ENCODE measurements at places on chromosomes 1 and 21.

GRCh38 chr1:48846441-48846840, 69.8 kb upstream of the BEND5 start:
- no peak for DNase-seq

- no peak for DNase-seq
Observed at GRCh38 chr1:60978421-60979357, 103.7 kb upstream of the NFIA start.

GRCh38 chr1:243926803-243927245, 76.8 kb upstream of the AKT3 start:
- peak; percentile 75 for DNase-seq

GRCh38 chr1:15427280-15427666, 11.0 kb upstream of the CTRC start:
- DNase-seq = no peak

- DNase-seq = no peak
Observed at GRCh38 chr1:223512057-223512456, 118.8 kb downstream of the CCDC185 start.

DNA sequence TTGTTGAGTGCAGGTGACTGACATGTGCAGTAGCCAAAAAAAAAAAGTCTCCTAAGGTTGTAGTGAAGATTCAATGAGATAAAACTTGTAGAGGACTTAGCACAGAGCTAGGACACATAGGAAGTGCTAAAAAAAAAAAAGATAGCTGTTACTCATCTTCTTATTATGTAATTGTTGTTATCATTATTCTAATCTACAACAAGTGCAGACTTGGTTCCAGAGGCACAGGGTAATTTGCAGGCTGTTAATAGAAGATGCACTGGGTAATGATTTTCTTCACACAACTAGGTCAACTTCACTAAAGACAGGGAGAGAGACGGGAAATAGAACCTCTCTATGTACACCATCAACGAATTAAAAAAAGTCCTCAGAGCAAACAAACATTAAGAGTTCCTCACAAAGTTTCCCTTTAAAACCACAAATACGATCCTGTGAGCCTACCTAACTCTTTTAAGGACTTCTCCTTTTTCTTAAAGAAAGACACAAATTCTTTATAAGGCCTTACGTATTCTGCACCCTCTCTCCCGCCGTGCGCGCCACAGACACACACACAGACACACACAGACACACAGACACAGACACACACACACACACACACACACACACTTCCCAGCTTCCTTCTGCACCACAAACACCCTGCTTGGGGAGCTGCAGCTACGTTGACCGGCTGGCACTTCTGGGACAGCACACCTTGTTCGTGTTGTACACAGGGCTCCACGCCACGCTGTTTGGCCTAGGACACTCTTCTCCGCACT, 49.8 kb upstream of the GADD45A start:
- no peak for DNase-seq

DNA sequence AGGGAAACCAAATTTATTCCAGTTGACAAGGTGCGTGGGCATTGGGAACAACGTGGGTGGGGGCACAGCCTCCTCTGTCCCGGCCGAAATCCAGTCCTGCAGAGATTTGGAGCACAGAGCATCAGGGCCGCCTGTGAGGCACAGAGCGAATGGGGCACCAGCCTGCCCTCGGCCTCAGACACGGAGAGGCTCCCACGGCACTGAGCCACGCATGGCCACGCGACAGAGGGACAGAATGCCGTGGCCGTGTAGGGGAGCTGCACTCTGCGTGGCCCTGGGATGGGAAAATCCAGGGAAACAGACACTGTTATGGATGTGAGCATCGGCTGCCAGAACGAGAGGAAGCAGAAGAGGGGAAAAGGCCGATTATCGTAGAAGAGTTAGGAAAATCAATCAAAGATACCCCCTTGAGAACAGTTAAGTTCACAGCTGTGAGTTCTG, 13.5 kb upstream of the C1orf159 start:
- DNase-seq = no peak

DNA sequence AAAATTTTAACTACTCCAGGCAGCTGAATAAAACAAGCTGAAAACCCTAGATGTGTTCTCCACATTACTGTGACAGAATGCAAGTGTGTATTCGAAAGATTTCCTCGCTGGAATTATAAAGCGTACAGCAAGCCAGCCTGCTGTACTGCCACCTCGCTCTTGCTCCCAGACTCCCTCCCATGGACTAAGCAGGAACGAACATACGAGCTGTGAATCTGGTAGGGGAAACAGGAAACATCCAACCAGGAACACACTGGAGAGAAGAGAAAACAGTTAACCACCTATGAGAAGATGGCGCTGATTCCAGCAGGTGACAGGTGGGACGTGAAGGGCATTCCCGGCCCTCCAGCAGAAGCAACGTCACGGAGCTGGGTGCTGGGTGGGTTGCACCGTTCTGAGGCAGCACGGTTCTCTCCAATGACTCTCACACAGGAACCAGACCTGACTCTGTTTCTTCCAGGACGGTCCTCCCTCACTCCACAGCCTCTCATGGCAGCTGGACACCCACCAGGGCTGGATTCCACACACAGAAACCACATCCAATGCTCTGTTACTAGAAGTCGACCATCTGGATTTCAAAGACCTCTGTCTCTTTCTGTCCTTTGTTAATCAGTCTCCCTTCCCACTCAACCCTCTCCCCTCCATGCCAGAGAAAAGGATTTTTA, 219.2 kb downstream of the RERE start:
- peak; percentile 31 for DNase-seq

DNA sequence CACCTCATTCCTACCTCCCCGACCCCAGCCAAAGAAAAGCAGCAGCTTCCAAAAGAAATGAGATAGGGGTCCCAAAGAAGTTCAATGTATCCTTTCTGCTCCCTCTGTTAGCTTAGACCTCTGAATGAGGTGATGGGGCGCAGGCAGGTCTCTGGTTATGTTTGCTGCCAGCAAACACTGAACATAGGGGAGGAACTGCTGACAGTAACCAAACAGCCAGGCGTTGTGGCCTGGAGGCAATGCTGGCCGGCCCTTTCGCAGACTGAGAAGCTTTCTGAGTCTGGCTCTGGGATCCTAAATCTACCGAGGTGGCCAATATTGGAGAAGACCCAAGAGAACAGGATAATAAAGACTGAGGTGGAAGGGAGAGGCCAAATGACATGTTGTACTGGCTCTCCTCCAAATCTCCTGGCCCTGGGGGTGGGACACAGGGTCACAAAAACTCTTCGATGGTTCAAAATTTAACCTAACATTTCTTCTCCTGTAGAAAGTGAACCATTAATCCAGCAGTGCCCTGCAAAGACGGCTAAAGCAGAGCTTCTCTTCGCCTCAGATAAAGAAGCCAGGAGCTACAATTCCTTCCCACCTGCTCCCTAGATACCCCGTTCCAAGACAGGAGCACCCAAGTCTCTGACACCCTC, 19.6 kb downstream of the SSR2 start:
- no peak for DNase-seq

- peak; percentile 60 for DNase-seq
Observed at GRCh38 chr21:14901482-14901958, 163.3 kb downstream of the NRIP1 start.

GRCh38 chr21:44927587-44928461, 7.1 kb upstream of the ITGB2 start:
- DNase-seq = peak; percentile 32

GRCh38 chr1:111720274-111720976, 18.8 kb downstream of the INKA2 start:
- no peak for DNase-seq

- no peak for DNase-seq
Observed at GRCh38 chr1:230159580-230159979, 92.5 kb downstream of the GALNT2 start.

GRCh38 chr1:61389926-61390845, 307.8 kb downstream of the NFIA start:
- no peak for DNase-seq

- DNase-seq = no peak
Observed at GRCh38 chr1:110187139-110187890, 22.8 kb upstream of the KCNC4 start.

- DNase-seq = no peak
Observed at GRCh38 chr1:228006034-228006785, 588 bp upstream of the WNT3A start.

- DNase-seq = no peak
Observed at GRCh38 chr21:34580181-34580700, 34.7 kb downstream of the RCAN1 start.

GRCh38 chr1:218480137-218480536, 135.0 kb downstream of the TGFB2 start:
- DNase-seq = peak; percentile 75

GRCh38 chr1:63600248-63600647, 7.0 kb downstream of the PGM1 start:
- DNase-seq = no peak

DNA sequence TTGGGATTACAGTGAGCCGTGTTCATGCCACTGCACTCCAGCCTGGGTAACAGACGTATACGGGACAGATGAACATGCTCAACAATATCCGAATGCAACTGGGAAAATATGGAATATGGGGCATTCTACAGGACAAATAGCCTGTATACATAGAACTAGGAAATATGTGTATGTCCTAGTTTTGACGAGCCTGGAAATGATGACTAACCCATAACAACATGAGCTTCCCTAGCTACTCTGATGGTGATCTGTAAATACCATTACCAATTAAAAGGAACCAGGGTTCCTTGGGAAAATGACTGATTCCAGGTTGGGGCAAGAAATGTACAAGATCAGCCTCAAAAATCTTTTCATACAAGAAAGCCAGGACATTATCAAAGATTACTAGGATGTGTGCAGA, 42.8 kb upstream of the ARTN start:
- DNase-seq = no peak

DNA sequence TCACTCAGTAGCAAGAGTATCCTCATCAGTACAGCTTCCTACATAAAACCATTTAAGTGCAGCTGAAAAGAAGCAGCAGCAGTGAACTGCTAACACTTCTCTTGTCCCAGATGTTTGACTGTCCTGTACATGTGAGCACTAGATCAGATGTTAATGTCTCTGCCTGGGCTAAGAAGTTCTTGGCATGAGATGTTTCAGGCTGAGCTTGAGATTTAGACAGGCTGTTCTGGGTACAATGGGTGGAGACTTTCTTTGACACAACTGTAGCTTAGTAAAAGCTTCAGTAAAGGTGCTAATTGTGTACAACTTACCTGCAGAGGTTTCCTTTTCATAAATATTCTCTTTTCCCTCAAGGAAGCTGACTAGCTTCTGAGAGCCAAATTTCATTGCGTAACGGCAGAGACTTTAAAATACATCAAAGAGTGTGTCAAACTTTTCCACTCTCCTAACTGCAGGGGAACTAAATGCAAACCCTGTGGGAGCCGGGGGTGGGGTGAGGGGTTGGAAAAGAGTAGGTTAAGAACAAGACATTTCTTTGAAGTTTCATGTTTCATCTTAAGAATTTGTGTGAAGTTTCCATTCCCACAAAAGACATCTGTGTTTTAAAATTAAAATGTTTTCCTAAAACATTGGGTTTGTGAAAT, 82.1 kb upstream of the CCDC190 start:
- no peak for DNase-seq

- no peak for DNase-seq
Observed at GRCh38 chr1:80657707-80658106, 1143.0 kb upstream of the ADGRL2 start.

- no peak for DNase-seq
Observed at GRCh38 chr1:228035844-228036243, 29.0 kb downstream of the WNT3A start.

DNA sequence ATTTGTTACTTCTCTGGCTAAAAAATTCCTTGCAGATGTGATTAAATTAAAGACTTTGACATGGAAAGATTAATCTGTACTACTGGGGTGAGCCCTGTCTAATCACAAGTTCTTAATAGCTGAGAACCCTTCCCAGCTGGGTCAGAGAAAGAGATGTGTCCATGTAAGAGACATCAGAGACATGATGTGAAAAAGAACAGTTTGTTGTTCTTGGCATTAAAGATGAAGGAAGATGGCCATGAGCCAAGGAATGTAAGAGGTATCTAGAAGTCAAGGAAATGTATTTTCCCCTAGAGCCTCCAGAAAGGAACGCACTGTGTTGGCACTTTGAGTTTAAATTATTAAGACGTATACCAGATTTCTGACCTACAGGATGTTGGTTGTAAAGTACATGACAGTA, 1271.5 kb upstream of the PRMT6 start:
- no peak for DNase-seq

DNA sequence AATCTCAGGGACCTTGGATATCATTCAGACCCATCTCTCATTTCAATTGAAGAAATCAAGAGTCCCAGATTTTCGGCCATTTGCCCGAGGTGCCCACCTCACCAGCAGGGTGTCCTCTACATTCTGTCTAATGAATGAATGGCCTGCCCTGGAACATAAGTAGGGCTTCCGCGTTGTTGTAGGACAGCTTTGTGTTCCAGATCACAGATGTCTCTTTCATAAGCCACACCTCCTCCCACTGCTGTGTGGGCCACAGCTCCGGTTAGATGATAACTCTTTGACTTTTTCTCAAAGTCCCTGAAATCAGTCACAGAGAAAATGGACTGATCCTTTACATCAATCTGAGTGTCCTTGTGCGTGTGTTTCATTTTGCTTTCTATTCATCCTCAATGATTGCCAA, 144.4 kb downstream of the RGS7 start:
- DNase-seq = no peak

GRCh38 chr1:25700144-25700523, 83.5 kb downstream of the MAN1C1 start:
- peak; percentile 41 for DNase-seq

DNA sequence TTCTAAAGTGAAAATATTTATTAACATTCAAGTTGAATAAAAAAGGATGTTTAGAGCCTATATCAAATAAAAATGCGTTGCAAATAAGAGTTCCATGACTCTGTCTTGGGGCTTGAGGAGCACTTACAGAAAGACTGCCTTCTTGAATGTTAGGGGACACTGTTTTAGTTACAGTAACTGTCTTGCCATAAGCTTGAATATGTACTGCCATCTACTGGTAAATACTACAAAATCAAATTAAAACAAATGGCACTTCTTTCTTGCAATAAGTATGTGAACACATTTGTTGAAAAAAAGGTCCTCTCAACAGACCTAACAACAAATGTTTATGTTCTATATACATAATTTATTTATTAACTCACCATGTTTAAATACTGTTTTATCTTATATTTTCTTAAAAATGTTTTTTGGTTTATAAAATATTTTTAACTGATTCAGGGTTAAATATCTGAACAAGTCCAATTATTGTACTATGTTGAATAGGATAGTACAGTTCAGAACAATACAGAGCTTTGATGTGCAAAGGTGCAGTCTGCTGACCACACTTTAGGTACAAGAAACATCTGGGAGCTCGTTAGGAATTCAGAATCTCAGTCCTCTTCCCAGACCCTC, 199.5 kb downstream of the LRRIQ3 start:
- DNase-seq = no peak

GRCh38 chr1:174479281-174479680, 31.5 kb downstream of the GPR52 start:
- DNase-seq = no peak

- no peak for DNase-seq
Observed at GRCh38 chr1:11266268-11267074, 4.1 kb upstream of the MTOR start.

GRCh38 chr1:7931446-7931812, 9.2 kb downstream of the TNFRSF9 start:
- no peak for DNase-seq

Data from skeletal muscle cell (primary cell).